ENCODE measurements at places on chromosomes 4 and X.

- DNase-seq = no peak
Observed at GRCh38 chrX:16205840-16206239, 38.6 kb downstream of the MAGEB17 start.

DNA sequence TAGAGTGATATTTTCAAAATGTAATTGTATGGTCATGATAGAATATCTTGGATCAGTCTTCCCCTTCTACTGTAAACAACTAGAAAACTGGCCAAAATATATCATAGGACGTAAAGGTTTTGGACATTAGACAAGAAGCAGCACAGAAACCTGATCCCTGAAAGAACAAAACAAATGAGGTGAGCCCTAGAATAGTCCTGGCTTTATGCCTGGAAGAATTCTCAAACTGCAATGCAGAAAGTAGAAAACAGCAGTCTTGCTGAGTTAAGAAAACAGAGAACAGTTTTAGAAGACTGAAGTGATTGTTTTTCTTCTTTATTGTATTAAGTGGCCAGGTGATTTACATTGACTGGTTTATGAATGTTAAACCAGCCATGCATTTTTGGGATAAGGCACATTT, 19.5 kb downstream of the NSUN7 start:
- no peak for DNase-seq

GRCh38 chrX:52424656-52425055, 55.8 kb downstream of the XAGE2 start:
- no peak for DNase-seq

- no peak for DNase-seq
Observed at GRCh38 chr4:96839441-96839840, 999.5 kb downstream of the PDHA2 start.

DNA sequence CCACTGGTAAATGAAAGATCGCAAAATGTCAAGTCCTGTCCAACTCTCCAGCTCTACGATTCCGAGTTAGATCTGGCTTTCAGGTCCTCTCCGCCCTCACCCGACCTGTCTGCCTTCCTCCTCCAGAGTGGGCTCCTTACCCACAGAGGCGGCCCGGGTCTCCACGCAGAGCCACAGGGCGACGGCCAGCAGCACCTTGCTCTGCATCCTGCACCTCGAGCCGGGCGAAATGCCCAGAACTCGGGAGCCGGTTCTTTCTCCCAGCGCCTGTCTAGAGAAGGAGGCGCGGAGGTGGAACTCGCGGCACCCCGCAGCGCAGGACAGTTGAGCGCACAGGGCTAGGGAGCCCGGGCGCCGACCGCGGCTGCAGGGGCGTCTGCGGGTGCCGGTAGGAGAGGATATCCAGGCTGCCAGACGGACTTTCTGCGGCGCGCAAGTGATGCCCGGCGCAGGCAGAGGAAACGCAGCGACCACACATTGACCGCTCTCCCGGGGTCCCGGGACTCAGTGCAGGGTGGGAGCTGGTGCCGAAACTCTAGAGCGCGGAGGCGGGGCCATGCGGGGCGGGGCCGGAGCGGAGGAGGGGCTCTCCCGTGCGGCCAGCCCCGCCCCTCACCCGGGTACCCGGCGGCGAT, at the start of gene KDR:
TSS of gene KDR (minus strand) at position 509 of the 635 bp plus-strand sequence. CDS start at position 207, 302 bp downstream.
- peak; percentile 7 for DNase-seq

GRCh38 chr4:151297170-151297569, 20.2 kb downstream of the PRSS48 start:
- DNase-seq = no peak

DNA sequence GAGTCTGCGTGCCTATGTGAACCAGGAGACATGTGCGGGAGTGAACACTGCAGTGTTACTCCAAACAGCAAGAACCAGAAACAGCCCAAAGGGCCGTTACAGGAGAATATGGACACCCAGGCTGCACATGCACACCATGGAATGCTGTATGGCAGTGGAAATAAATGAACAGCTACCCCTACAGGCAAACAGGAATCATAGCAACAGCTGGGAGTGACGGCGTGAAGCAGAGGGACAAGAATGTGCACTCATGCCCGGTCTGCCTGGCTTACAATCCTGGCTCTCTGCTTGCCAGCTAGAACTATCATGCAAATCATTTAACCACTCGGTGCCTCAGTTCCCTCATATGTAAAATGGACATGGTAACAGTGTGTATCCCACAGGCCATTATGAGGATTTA, 16.6 kb downstream of the GPKOW start:
- no peak for DNase-seq

- no peak for DNase-seq
Observed at GRCh38 chrX:10981506-10981905, 129.6 kb upstream of the HCCS start.

GRCh38 chr4:184822356-184822755, 3.4 kb downstream of the ACSL1 start:
- DNase-seq = no peak

- DNase-seq = no peak
Observed at GRCh38 chr4:188903986-188904385, 764.7 kb downstream of the TRIML1 start.

DNA sequence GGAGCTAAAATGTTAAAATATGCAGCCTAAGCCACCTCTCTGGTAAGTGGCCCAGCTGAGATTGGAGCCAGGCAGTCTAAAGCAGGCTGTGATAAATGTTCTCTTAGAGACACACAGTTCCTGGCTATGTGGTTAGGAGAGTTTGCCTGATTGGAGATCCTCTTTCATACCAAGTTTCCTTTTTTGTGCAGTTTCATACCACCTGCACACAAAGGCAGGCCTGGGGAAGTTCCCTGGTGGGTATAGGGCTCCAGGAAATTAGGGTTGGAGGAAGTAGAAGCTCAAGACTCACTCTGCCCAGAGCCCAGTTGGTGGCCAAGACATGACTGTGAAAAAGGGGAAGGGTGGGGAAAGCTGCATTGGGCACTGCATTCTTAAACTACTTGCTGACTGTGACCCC, 16.9 kb downstream of the CYBB start:
- DNase-seq = no peak

- DNase-seq = no peak
Observed at GRCh38 chrX:150200361-150200760, 162.8 kb upstream of the MAMLD1 start.

DNA sequence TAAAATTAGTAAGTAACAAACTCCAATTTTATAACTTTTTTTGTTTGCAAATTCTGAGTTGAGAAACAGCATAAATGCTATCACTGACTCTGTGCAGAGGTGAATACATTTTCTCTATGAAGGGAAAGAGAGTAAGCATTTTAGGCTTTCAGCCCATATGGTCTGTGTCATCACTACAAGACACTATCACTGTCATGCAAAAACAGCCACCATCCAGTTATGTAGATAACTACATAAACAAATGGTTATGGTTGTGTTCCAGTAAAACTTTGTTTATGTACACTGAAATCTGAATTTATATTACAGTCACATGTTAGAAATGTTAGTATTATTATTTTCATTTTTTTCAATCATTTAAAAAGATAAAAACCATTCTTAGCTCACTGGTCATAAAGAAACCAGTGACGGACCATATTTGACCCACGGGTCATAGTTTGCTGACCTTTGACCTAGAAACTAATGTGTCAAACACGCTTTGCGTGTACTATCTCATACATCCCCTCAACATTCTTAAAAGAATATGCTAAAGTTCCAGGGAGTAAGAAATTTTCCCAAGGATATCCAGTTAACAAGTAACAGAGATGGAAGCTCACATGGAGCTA, 29.1 kb downstream of the RASGEF1B start:
- DNase-seq = no peak

DNA sequence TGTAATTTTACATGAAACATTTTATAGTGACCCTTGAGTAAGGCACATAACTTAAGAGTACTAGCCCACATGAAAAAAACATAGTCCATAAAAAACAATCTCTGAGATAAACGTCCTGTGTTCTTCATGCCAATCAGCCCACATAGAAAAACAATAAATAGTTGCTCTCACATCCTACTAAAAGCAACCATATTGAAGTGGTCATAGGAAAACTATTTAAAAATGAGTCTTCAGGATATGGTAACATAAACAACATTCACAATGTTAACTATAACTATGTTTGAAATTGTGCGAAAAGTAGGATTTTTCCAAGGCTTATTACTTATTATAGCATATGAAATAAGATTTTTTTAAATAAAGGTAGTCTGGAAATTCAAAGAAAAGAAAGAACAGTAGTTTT, 77.1 kb upstream of the EPHA5 start:
- no peak for DNase-seq

GRCh38 chr4:150033901-150034300, 44.3 kb upstream of the DCLK2 start:
- no peak for DNase-seq

- DNase-seq = peak; percentile 8
Observed at GRCh38 chrX:120457766-120458180, 11.3 kb downstream of the LAMP2 start.

DNA sequence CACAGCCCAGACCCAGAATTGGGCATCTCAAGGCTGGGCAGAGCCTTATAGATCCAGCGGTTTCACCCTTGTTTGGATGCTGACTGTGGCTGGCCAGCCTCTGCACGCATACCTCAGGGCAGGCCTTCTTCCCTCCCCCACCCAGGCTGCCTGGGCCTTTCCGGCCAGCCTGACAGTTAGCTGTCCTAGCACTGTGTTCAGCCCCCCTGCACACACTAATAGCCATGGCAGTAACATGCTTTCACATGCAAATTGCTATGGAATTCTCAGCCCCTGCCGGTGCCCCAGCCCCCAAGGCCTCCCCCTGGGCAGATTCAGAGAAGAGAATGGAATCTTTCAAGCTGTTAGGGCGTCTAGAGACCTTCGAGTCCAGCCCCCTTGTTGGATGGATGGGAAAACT, 17.7 kb downstream of the EFNB1 start:
- no peak for DNase-seq

DNA sequence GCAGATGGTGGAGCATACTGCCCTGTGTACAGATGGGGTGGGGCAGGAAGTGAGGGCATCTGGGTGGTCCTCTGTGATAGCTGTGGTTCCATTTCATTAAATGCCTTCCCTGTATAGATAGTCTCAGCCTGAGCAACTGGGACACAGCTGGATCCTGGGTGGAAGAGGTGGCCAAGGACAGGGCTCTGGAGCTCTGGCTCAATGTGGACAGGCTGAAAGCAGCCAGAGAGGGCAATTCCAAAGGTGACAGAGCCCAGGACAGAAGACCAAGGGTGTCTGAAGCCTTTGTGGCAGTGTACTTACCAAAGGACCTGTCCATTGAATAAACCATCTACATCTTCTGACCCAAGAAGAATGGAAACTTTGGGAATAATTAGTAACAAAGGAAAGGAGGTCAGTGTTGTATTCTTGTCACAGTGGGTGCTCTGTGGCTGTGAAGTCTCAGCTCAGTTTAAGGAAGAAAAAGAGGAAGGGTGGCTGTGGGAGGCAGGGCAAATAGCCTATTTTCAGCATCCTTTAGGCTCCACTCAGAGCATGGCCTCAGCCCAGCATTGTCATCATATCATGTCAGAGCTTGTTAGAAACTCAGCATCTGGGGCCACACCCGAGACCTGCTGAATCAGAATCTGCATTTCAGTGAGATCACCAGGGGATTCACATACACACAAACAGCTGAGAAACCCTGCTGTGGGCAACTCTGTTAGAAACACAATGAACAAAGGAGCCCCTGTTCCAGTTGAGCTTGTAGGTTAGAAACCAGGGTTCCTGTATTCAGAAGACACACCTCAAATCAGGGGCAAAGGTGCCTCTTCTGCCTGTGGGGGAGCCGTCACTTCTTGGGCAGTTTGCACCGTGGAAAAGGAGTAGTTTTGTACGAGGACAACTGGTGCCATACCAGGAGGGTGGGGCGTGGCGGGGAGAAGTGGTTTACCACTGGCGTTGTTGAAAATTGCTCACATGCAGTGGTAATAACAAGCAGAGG, 168.6 kb downstream of the PTTG2 start:
- no peak for DNase-seq

DNA sequence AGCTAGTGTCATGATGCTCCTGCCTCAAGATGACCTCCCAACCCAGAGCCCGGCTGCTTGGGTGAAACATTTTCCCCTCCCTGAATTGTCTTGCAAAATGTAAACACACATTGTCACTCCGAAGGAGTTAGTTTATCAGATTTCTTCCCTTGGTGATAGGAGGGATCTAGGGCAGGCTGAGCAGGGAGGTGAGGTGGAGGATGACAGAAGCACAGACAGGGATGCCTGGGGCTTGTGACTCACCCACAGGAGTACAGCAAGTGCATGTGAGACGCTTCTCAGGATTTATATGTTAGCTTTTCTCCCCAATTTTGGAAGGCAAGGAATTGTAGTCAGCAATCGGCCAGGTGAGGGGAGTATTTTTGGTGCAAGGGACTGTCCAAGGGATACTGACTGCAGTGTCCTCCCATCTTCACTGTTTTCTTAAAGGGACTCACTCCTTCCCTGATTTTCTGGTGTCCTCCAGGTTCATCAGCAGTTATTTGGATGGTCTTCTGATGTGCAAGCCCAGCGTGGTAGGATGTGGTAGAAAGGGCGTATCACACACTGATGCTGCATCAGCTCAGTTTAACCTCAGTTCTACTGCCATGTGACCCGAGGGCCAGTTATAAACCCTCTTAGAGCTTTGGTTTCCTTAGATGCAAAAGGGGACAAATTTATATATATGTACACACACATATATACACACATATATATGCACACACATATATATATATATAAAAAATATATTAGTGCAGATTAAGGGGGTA, 46.2 kb upstream of the IGFBP7 start:
- no peak for DNase-seq

- DNase-seq = peak; percentile 15
Observed at GRCh38 chr4:54941994-54942552, 183.3 kb downstream of the KDR start.

DNA sequence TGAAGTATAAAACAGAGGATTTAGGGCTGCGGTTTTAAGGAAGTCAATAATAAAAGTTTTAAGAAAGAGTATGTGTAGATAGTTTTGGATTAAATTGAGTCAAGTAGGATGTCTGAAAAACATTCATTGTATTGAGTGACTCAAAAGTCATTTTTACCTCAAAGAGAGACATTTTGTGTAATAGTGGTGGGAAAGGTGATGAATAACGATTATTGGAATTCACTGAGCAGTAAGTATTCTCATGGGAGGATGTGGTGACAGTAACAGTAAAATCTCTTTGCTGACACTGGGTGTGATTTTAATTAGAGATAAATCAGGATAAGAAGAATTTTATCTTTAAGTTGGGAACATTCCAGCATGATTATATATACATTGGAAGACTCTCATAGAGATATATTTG, 233.6 kb downstream of the PDHA2 start:
- no peak for DNase-seq

- DNase-seq = no peak
Observed at GRCh38 chr4:47840291-47840690, 2.4 kb upstream of the CORIN start.

DNA sequence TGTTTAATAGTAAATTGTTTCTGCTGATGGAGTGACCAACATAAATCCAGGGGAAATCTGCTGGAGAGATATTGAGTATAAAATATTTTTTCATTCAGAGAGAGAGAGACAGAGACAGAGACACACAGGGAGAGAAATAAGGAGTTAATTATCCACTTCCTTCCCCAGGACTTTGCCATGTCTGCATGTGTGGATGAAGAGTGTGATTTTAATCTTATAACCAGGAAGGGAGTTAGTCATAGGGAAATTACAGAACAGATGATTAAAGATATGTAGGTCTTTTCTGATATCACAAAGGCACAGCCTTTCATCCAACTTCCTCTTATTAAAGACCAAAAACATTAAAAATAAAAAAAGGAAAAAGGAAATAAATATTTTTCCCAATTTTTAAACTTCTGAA, 526.3 kb downstream of the SPRY1 start:
- no peak for DNase-seq

GRCh38 chr4:123787512-123788080, 391.0 kb downstream of the SPRY1 start:
- no peak for DNase-seq

- DNase-seq = no peak
Observed at GRCh38 chr4:53963781-53964180, 100.6 kb downstream of the CHIC2 start.

- no peak for DNase-seq
Observed at GRCh38 chr4:126725906-126726305, 906.9 kb upstream of the INTU start.

Data from germinal center (tissue), 1 donor.